Activated T-helper 1 cell treated with anti-CD3 and anti-CD28 coated beads, Interleukin-12 subunit alpha, Interleukin-12 subunit beta, Interleukin-2, Interleukin-4 antibody, amounts not matched to agents 30 ng/mL and 10 ng/mL and 1 ng/mL, durations not matched to agents 14 hours and 24 hours and 36 hours (primary cell): ENCODE measurements at places on chromosomes 2 and 18. TPM values are rescaled to one million over a fixed set of nuclear protein-coding genes. Genes with fewer than 3 reads are reported as not detected.

DNA sequence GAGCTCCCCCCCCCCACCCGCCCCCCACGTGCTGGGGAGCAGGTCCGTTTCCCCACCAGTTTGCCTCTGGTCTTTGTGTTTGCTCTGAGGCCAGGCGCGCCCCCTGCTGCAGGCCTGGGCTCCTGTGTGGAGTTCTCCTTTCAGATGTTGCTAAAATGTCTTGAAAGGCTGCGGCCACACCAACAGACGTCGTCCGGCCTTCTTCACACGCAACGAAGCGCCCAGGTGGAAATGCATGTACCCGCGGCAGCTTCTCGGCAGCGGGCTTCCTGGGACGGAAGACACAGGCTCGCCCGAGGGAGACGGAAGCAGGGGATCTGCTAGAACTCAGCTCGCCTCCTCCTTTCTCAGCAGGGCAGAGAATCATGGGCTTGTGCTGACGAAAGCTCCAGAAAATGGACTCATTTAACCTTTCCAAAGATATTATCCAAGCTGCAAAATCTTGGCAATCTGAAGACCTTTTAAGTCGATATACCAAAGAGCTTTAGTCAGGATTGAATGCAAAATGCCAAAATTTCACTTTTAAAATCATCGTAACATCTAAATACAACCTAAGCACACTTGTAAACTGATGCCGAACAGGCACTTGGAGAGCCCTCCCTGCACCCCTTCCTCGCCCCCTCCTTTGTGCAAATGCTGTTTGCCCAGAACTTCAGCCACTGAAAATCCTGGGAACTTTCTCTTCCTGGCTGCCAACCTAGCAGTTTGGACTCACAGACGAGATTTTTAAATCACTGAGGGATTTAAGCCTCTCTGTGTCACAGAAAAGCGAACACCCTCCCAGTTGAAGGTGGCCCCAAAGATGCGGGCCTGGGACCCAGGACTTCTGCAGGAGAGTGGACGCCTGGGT, 125.5 kb upstream of the ZNF516 start:
- no peak for DNase-seq

- no peak for DNase-seq
Observed at GRCh38 chr2:224211791-224212190, 172.7 kb upstream of the SERPINE2 start.

- DNase-seq: no peak
Observed at GRCh38 chr18:62788111-62788510, 72.8 kb downstream of the PHLPP1 start.

DNA sequence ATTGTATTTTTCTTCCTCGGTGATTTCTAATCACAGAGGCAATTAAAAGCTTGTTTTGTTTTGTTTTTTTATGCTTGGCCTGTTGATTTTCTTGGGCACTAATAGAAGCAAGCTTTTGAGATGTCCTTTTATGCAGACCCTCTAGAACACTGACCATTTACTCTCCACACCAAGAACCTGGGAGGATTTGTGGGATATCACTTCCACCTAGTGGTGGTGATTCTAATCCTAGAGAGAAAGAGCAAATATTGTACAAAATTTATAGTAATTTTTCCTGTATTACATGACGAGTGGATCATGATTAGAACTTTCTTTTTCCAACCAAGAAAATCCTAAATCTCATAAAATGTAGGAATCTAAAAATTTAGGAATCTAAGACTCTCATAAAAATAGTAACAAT, 23.4 kb downstream of the NEMP2 start:
- no peak for DNase-seq

The TXNL1 gene
- 94.2 and 100 TPM in 2 replicates for total RNA-seq

The SLC9A4 gene
- total RNA-seq: 0.10 TPM in 1 of 2 replicates, not detected in the other

DNA sequence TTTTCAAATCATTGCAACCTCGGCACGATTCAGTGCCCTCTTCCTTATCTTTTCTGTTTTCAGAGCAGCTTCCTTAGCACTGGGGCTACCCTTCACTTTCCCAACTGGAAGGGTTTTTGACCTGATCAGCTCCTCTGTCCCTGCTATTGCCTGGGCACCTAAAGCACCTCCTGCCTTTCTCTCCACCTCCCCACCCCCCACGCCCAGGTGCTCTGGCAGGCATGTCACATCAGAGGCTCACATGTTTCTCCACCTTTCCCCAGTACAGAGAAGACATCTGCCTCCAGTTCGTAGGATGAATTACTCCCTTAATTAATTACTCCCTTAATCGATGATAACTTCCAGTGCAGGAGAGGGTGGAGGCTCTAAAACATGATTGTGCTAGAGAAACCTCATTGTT, 88.7 kb upstream of the LCLAT1 start:
- no peak for DNase-seq

The CYP27A1 gene
- total RNA-seq: 0.24 and 0.39 TPM in 2 replicates
